DND-41 (cell line): ENCODE measurements at places on chromosomes 5 and 9.

DNA sequence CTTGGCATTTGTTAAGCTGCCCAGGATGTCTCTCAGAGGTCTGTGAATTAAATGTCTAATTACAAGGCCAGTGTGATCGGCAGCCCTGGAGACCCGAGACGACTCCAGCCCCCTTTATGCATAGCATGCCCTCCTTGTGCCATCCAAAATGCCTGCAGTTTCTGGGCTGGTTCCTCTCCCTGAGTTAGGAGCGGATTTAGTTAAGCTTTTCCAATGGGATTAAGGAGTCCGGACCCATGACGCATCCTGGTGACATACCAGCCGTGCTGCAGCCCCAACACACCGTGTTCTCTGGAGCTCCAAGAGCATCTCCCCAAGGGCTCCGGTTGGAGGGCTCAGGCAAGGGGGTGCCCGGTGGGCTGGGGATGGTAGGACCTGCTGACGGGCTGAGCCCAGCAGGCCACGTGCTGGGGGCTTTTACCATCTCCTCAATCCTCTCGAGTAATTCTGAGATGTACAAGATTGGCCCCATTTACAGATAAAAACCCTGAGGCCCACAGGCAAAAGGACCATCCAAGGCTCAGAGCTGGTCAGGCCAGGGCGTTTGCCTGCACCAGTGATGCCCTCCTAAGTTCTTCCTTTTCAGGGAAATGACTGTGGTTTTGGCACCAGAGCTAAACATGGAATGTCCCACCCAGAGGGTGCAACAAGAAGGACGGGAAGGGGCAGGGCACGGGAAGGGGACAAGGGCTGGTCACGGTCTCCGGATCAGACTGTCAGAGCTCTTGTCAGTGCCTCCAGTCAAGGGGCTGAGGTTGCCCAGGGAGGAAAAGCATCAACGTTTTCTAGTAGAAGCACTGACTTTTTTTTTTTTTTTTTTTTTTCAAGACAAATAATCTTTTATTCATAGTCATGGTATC is 82.6 kb upstream of the PHYKPL start:
- no peaks in the 10 kb centered on the region for H3K27me3 ChIP-seq
- DNase-seq = no peak
- H3K27ac ChIP-seq = no peak overlapping the region
- no peak overlapping the region for H3K4me3 ChIP-seq
- H3K36me3 ChIP-seq = no peaks in the 10 kb centered on the region

DNA sequence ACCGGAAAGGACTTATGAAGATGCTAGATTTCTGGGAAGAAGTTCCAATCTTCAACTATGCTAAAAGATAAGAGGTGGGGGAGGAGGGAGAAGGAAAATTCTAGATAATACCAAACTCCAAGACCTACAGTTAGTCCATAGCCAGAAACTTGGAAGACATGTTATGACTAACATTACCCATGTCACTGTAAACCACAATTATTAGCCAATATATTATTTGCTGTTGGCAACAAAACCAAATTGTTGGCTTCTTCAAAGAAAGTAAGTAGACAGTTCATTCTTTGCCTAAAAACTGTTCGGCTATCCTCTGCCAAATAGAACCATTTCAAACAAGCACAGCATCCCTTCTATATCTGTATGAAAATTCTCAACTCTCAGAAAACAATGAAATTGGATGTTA is 25.1 kb downstream of the PRLR start:
- H3K27me3 ChIP-seq = peaks cover 13% of the 10 kb centered on the region
- DNase-seq = no peak
- no peaks in the 10 kb centered on the region for H3K4me1 ChIP-seq
- no peak overlapping the region for H3K27ac ChIP-seq
- no peak overlapping the region for H3K4me3 ChIP-seq
- no peaks in the 10 kb centered on the region for H3K36me3 ChIP-seq

DNA sequence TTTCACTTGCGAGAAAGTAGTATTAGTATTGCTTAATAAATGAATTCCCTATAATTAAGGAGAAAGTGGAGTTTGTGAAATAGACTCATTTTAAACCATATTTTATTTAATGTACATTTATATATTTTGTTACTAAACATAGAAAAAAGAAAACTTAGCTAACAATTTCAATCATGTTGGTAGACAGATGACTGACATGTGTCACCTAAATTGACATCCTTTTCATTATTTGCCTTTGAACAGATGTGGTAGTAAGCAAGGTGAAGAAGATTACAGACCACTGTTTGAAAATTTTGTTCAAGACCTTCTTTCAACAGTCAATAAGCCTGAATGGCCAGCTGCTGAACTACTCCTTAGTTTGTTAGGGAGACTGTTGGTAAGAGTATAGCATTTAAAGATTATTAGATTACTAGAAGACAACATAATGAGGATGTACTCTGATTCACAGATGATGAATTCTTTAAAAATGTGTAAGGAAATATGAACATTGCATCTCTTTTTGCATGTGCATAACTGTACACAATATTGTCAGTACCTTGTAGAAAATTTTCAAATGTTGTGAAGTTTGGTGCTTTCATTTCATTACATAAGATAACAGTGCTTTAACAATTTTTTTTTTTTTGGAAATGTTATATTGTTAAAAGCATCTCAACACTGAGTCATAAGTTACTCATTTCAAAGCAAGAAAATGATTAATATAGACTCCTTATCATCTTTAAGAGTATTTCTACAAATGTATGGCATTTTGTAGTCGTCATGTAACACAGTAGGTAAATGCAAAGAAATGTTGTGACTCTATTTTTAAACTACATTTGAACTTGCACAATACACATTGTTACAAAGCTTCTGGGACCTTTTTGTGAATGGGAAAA is 139.5 kb downstream of the NIPBL start:
- H3K4me3 ChIP-seq = no peak overlapping the region
- H3K36me3 ChIP-seq = peaks cover 59% of the 10 kb centered on the region
- no peaks in the 10 kb centered on the region for H3K4me1 ChIP-seq
- no peaks in the 10 kb centered on the region for H3K27me3 ChIP-seq
- no peak overlapping the region for H3K27ac ChIP-seq
- no peak for DNase-seq

GRCh38 chr9:36893184-36893583 is 140.9 kb downstream of the PAX5 start:
- DNase-seq = no peak
- H3K27me3 ChIP-seq = peaks cover 16% of the 10 kb centered on the region
- H3K27ac ChIP-seq = no peak overlapping the region
- no peak overlapping the region for H3K4me3 ChIP-seq
- no peaks in the 10 kb centered on the region for H3K4me1 ChIP-seq

DNA sequence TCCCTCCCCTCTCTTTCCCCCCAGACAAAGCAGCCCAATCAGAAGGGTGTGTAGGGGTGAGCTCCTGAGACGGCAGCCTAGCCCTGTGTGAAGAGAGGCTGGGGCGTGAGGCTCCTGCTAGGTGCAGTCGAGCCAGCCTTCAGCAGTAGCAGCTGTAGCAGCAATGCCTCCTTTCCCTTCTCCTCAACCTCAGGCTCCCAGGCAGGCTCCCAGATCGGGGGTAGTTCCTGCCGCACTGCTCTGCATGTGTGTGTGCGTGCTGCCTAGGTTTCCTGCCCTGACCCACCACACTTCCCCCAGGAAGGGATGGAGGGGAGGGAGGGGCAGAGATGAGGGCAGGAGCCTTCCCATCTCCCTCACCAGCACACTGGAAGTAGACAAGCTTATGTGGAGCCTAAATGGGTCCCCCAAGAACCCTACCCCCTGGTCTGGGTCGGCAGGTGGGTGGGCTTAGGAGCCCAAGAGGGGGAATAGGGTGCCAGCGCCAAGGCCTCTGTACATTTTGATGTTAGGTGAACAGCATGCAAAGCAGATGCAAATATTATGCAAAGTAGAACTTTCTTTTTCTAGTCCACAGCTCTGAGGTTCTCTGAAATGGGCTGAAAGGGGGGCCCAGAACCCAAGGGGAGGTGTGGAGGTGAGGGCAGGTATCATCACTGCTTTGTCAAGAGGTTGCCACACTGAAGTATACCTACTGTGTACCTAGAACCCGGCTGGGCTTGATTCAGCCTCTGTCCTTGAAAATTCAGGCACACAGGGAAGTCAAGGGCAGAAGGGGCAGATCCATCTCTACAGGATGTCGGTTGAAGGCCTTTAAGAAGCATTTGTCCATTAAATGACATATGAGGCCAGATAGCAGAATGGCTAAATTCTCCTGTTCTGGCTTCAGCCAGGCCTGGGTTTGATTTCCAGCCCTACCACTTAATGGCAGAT is 57.8 kb downstream of the CXXC5 start:
- peaks cover 54% of the 10 kb centered on the region for H3K4me1 ChIP-seq
- H3K4me3 ChIP-seq = no peak overlapping the region
- no peaks in the 10 kb centered on the region for H3K27me3 ChIP-seq
- H3K27ac ChIP-seq = peak overlapping the region; percentile 56

- H3K4me1 ChIP-seq = no peaks in the 10 kb centered on the region
- DNase-seq = no peak
- no peak overlapping the region for H3K27ac ChIP-seq
- H3K4me3 ChIP-seq = no peak overlapping the region
- H3K36me3 ChIP-seq = no peaks in the 10 kb centered on the region
Measured at GRCh38 chr9:110846215-110846614, 177.6 kb downstream of the MUSK start.

GRCh38 chr9:19511694-19512093 is 102.9 kb downstream of the ACER2 start:
- H3K4me1 ChIP-seq = no peaks in the 10 kb centered on the region
- H3K36me3 ChIP-seq = no peaks in the 10 kb centered on the region
- no peak overlapping the region for H3K27ac ChIP-seq
- H3K4me3 ChIP-seq = no peak overlapping the region
- DNase-seq = no peak
- no peaks in the 10 kb centered on the region for H3K27me3 ChIP-seq

DNA sequence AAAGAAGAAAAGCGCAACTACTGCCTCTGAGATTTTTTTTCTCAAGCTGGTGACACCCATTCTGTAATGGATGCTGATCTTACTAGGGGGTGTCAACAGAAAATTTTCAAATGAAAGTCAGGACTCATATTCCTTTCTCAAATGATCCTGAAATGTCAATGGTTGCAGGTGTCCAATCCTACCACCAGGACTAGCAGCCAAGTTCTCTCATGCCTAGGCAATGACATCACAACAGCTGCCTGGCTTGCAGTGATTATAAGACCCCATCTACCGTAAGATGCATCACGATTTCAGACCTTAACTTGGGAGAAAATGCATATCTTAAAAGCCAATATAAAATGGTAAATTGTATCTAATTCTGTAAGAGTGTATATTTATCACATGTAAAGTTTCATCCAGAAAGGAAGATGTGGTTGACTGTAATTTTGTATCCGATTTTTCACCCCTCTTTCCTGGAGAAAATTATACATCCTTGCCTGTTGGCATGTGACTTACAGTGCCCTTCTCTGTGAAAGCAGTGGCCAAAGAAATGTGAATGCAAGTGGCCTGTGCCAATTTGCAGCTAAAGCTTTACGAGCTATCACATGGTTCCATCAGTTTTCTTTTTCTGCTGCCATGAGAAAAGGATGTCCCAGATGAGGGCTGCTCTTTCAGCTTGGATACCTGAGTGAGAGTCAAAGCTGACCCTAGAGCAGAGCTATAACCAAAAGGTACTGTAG is 104.4 kb downstream of the DENND1A start:
- no peak overlapping the region for H3K27ac ChIP-seq
- H3K4me1 ChIP-seq = no peaks in the 10 kb centered on the region
- no peak for DNase-seq
- no peak overlapping the region for H3K4me3 ChIP-seq

DNA sequence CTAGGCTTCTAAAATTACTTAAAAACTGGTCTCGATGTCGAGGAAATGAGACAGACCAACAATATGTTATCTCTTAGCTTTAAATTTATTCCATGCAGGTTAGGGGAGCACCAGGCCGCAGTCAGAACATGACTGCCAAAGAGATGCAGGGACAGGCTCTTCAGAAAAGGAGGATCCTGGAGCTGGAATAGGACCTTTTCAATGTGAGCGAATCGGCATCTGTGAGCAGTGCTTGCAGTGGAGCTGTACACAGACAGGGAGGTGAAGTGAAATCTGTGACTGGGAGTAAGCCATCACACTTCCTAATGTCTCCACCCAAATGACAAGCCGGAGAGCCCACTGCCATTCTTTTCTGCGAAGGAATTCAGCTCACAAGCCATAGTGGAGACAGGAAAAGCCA is 78.2 kb downstream of the EFNA5 start:
- H3K27ac ChIP-seq = no peak overlapping the region
- H3K27me3 ChIP-seq = no peaks in the 10 kb centered on the region
- no peak overlapping the region for H3K4me3 ChIP-seq
- no peaks in the 10 kb centered on the region for H3K36me3 ChIP-seq

DNA sequence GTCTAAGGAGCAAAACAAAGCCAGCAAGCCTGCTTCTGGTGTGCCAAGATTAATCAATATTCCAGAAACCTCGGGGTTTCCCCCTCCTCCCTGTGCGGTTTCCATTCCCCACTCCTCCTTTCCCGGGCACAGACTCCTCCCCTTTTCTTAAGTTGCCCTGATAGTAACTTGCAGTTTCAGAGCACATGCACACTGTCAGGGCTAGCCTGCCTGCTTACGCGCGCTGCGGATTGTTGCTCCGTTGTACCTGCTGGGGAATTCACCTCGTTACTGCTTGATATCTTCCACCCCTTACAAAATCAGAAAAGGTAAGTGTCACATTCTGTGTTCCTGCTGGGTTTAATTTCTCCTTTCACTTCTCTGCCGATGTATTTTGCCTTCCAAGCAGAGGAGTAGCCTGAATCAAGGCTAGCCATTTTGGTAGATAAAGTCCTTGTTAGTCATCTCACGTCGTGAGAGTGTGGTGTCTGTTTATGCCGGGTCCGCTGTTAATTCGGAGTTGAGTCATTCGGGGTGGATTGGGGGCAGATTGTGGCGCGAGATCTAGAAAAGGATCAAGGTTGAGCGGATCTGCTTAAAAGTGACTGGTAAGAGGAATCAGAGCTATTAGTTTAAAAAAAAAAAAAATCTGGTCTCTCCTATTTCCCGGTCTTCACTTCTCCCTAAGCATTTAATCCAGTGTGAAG is at the start of gene SLC1A3:
SLC1A3 (plus strand) TSS at position 179 of the 686 bp plus-strand sequence. CDS start 1,818 bp downstream, outside the sequence.
- H3K4me3 ChIP-seq = no peak within 1 kb of the TSS
- DNase-seq = no peak
- no peaks in the 10 kb centered on the region for H3K36me3 ChIP-seq

- no peaks in the 10 kb centered on the region for H3K36me3 ChIP-seq
- H3K4me1 ChIP-seq = no peaks in the 10 kb centered on the region
- H3K27ac ChIP-seq = no peak overlapping the region
- DNase-seq = no peak
- no peaks in the 10 kb centered on the region for H3K27me3 ChIP-seq
- no peak overlapping the region for H3K4me3 ChIP-seq
Measured at GRCh38 chr5:117999939-118000549, 988.3 kb downstream of the DTWD2 start.

GRCh38 chr5:31378838-31379237 is 153.1 kb downstream of the DROSHA start:
- H3K4me3 ChIP-seq = no peak overlapping the region
- H3K4me1 ChIP-seq = no peaks in the 10 kb centered on the region
- no peaks in the 10 kb centered on the region for H3K27me3 ChIP-seq
- H3K27ac ChIP-seq = no peak overlapping the region
- no peak for DNase-seq
- H3K36me3 ChIP-seq = no peaks in the 10 kb centered on the region

DNA sequence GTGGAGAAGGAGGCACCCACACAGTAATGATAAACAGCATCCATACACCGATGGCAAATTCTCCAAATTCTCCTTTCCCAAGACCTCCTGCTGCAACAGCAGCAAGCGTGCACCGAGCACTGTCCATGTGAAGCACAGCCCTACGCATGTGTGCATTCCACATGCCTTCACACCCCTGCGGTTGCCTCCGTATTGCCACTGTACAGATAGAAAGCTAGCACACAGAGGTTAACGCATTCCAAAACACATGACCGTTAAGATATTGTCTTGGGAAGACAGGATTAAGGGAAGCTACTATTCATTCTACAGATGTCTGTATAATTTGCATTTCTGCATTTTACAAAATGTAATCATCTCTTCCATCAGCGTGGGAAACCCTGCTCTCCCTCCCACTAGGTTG is 6.6 kb downstream of the FLT4 start:
- no peaks in the 10 kb centered on the region for H3K36me3 ChIP-seq
- peaks cover 4% of the 10 kb centered on the region for H3K27me3 ChIP-seq
- DNase-seq = no peak
- no peak overlapping the region for H3K4me3 ChIP-seq
